ENCODE measurements at places on chromosomes 12 and 14. TPM values are rescaled to one million over a fixed set of nuclear protein-coding genes. Genes with fewer than 3 reads are reported as not detected.

GRCh38 chr14:32985866-32986265 lies 47.2 kb downstream of the NPAS3 start:
- no peak for DNase-seq

- DNase-seq: no peak
Measured at GRCh38 chr12:67069451-67070306, 199.5 kb upstream of the CAND1 start.

PLEKHH1 gene
- polyA plus RNA-seq: 0.66 TPM

MYF5 gene
- not detected for polyA plus RNA-seq

GLT1D1 gene
- polyA plus RNA-seq: 4.1 TPM

Data from GM12878 (cell line).